Stimulated activated CD8-positive, alpha-beta memory T cell treated with anti-CD3 and anti-CD28 coated beads, Interleukin-15, amount 100 ng/mL, for 48 hours (primary cell): ENCODE measurements at places on chromosomes 1 and 21.

- DNase-seq, result no peak
These were observed 3.0 kb downstream of the YARS1 start for GRCh38 chr1:32813941-32814739.

DNA sequence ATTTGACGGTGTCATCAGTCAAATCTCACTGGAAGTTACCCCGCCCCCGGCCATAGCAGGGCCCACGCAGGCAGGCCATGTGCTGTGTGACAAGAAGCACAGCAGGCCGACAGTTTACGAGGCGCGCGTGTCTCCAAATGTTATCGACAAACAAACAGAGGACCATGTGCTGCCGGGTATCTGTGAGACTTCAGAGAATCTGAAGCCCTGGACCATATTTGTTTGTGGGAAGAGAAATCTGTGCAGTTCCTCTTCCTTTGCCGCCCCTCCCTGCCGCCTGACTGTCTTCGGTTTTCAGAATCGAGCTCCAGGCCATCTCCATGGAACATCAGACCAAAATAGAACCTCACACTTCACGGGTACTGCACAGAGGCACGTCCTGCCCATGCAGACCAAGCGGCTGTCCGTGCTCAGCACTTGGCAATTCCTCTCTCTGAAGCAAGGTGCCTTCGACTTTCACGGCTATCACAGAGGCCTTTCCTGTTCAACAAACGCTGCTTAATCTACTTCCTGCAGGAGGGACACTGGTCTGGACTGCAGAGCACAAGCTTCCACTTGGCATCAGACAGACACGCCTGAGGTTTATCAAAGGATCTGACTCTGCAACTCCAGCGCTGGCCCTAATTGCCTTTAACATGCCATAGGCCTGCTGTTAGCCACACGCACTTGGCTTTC is 135.7 kb upstream of the KRTAP19-8 start:
- DNase-seq, result no peak

DNA sequence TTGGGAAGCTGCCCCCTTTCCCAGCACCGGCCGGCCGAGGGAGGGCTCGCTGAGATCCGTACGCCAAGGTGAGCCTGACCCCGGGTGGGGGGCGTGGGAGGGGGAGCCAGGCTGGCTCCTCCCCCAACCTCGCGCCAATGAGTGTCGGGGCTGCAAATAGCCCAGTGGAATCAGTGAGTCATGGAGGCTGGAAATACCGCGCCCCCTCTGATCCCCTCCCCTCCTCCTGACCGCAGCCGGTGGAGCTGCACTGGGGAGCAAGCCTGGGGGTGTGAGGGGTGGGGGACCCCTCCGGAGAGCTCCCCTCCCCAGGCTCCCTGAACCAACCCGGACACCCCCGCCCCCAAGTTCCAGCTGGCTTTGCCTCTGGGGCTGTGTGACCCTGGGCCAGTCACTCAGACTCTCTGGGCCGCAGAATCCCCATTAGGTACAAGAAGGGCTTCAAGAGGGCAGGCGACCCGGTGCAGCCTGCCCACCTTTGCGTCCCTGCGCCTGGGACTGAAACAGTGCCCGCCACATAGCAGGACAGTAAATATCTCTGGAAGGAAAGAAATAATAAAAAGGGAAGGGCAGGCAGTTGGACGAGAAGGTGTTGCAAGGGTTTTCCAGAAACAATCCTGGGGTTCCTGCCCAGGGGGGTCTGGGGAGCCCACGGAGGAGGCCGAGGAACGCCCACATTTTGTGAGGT is 4.5 kb downstream of the HSPB7 start:
- DNase-seq, result peak; percentile 28

GRCh38 chr1:226366290-226366689 is 41.6 kb downstream of the PARP1 start:
- DNase-seq, result no peak

- DNase-seq, result no peak
These were observed 10.1 kb downstream of the PADI1 start for GRCh38 chr1:17214876-17215544.

GRCh38 chr1:86757272-86757984 is 53.1 kb downstream of the SH3GLB1 start:
- DNase-seq, result no peak

- no peak for DNase-seq
These were observed 7.3 kb upstream of the SAMSN1 start for GRCh38 chr21:14553422-14553821.

- no peak for DNase-seq
These were observed 1.1 kb upstream of the EPS8L3 start for GRCh38 chr1:109764561-109765482.

- DNase-seq, result peak; percentile 0
These were observed 90.8 kb downstream of the GTF2B start for GRCh38 chr1:88800382-88801051.

DNA sequence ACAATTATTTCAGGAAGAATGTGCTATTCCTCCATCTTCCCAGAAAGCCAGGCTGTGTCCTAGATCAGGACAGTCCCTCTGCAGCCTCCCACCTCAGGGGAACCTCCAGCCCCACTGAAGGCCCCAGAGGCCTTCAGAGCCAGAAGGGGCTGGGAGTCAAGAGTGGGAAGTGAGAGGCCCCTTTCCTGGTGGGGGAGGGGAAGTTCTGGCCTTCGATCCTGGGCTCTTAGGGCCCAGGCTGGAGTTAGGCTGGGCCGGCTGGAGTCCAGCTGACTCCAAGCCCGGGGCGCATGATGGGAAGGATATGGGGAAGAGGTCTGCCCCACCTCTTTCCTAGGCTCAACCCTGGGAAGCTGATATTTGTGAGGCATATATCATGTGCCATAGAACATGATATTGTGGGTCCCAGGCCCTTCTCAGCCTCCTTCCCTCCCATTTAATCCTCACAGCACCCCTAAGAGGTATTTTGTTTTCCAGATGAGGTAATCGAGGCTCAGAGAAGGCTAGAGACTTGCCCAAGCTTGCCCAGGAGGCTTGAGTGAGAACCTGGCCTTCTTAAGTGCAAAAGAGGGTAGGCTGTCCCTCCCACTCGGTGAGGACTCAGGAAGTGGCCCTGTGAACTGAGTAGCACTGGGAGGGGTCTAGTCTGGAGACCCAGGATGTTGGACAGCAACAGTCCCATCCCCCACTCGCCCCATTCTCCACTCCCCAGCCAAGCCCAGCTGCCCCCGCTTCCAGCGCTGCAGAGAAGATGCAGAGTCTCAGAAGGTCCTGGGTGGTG is 18.6 kb upstream of the HSPG2 start:
- no peak for DNase-seq

GRCh38 chr1:44947774-44948311 is 38.6 kb downstream of the EIF2B3 start:
- no peak for DNase-seq

DNA sequence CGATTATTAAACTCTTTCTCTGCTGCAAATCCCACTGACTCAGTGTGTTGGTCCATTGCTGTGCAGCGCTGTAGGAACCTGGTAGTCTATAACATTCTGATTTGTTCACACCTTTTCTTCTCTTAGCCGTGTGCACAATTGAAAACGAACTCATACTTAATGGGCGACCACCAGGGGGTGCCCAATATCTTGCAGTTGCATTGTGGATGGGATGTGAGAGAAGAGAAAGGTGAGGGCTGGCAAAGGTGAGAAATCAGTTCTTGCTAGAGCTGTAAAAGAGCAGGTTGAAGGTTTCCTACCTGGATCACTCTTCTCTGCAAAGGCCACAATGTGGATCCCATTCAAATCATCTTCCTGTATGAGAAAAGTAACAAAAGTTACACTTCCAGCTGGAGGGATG is 51.0 kb downstream of the CASQ2 start:
- DNase-seq, result no peak

- DNase-seq, result no peak
These were observed 70.3 kb upstream of the CAMK1G start for GRCh38 chr1:209513226-209513625.

GRCh38 chr1:229325853-229326487 is 16.9 kb downstream of the CCSAP start:
- DNase-seq, result no peak

- DNase-seq, result no peak
These were observed 404.3 kb downstream of the HLX start for GRCh38 chr1:221283532-221283931.

DNA sequence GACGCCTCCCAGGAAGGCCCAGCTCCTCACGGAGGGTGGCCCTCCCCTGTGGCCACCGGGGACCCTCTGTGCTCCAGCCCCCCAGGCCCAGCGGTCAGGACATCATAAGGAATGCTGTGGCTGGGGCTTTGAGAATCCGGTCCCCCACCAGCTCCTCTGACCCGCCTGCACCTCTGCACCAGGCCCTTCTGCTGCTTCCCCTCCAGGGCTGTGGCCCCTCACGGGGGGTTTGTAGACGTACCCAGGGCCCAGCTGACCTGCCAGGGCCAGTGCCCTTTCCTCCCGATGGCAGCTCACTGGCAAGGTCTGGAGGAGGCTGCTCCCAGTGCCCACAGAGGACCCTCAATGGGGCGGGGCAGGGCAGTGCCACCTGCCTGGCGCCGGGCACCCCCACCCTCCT is 103.9 kb upstream of the TTC34 start:
- no peak for DNase-seq

DNA sequence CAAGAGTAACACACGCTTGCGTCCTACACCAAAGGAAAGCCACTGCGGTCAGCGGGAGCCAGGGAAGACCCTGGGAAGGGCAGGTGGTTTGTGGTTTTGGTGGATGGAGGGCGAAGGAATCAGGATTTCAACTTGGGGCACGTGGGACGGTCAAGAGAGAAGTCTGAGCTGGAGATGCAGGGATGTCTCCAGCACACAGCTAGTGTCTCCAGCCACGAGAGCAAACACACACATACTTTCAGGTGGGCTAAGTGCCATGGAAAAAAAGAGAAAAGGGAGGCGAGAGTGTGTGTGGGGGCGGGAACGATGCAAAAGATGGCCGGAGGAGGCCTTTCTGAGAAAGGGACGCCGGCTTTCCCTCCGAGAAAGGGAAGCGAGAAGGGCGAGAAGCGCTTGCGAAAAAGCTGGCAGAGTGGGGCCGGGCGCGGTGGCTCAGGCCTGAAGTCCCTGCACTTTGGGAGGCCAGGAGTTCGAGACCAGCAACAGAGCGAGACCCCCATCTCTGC is 1.4 kb upstream of the SRRM1 start:
- peak; percentile 10 for DNase-seq

GRCh38 chr1:54109129-54110090 is 43.4 kb downstream of the CDCP2 start:
- DNase-seq, result no peak

DNA sequence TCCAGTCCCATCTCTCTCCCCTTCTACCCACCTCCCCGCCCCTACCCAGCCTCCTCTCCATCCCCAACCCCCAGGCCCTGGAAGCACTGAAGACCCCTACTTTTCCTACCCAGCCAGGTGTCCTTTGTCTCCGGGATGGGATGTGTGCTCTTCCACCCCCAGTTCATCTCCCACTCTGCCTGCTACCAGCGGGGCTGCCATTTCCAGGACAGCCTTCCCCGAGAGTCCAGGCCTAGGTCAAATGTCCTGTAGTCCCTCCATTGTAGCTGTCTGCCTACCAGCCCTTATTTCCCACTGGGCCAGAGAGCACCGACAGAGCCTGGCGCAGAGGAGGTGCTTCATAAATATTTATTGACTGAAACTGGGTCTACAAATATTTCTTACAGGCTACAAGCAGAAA is 72.0 kb upstream of the TLR5 start:
- no peak for DNase-seq
